Left ventricle myocardium inferior (tissue), 1 donor: ENCODE measurements at places on chromosomes 6 and 20.

GRCh38 chr6:118791499-118791898, 102.5 kb upstream of the ASF1A start:
- no peak for DNase-seq

- DNase-seq: no peak
Measured at GRCh38 chr6:157763129-157763903, 59.7 kb upstream of the SNX9 start.

- no peak for DNase-seq
Measured at GRCh38 chr6:110250058-110250457, 69.8 kb downstream of the CDC40 start.

GRCh38 chr6:89073014-89073620, 7.4 kb upstream of the PNRC1 start:
- DNase-seq: no peak

DNA sequence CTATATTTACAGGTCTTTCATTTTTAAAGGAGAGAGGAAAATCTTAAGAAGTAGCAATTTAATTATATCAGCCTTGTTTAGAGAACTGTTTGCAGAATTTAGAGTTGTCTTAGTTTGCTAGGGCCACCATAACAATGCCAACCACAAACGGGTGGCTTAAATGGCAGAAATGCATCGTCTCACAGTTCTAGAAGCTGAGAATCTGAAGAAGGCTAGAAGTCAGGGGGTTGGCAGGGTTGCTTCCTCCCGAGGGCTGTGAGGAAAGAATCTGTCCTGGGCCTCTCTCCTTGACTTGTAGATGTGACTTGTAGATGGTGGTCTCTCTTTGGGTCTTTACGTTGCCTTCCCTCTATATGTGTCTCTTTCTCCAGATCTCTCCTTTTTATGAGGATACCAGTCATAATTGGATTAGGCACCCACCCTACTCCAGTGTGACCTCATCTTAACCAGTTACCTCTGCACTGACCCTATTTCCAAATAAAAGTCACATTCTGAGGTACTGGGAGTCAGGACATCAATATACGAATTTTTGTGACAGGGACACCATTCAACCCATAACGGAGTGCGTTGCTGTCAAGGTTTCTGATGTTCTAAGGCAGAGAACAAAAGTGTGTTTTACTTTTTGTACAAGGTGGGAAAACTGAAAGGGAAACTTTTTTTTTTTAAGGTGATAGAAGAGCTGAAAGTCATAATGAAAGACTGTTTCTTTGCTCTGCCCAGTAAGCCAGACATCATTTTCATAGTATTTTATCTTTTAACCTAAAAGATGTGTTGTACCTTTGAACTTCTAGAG, 84.4 kb downstream of the SAMD3 start:
- DNase-seq: no peak

- DNase-seq: no peak
Measured at GRCh38 chr20:11323816-11324215, 593.9 kb upstream of the BTBD3 start.

DNA sequence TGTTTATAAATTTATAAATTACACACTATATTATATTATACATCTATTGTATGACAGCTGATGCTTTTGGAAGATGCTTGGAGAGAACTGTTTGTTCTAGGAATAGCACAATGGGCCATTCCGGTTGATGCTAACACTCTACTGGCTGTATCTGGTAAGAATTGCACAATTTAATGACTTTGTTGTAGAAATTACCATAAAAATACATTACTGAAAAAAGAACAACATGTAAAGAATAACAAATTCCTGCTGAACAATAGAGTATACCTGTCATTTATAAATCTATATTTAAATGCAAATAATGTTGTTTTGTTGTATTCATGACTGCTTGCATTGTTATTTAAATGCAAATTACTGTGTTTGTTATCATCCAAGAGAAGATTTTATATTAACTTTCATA, 14.4 kb downstream of the NR2E1 start:
- DNase-seq: no peak

GRCh38 chr6:149939909-149940671, 1.7 kb upstream of the ULBP2 start:
- DNase-seq: no peak

- no peak for DNase-seq
Measured at GRCh38 chr6:101422811-101423210, 29.3 kb downstream of the GRIK2 start.

GRCh38 chr6:53985366-53985765, 125.9 kb upstream of the MLIP start:
- DNase-seq: no peak

- no peak for DNase-seq
Measured at GRCh38 chr6:99132026-99132635, 184.4 kb upstream of the FBXL4 start.

DNA sequence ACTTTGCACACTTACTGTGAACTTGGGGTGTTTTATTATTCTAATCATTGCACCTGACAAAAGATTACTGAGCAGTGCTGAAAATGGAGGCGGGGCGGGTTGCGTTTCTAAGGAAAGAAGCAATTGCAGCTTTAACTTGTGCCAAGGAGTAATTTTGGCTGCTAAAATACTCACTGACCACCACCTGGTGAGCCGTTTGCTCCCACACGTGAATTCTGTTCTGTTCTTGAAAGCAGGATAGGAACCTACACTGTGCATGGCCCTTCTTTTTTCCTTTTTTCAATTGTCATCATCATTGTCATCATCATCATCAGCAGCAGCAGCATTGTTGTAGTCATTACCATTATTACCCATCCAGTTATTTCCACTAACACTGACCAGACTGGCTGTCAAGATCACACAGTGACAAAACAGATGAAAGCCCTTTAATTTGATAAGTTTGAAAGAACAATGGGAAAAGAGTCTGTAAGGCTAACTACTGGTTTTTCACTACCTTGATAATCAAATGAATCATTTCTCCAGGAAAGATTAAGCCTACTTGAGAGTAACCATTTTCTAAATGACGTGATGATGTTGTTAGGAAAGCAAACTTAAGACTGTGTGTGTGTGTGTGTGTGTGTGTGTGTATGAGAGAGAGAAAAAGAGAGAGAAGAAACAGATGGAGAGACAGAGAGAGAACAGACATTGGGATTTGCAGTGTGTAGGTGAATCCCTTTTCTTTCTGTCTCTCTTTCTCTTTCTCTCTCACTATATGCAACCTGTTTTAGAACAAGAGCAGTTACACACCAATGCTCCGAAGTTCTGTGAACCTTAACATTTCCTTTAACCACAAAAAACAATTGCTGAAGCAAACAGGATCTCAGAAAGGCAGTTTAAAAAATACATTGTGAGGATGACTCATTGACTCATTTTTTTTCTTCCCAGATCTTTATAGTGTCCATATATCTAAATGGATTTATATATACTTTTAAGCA, 3.8 kb downstream of the RIPOR2 start:
- DNase-seq: no peak

DNA sequence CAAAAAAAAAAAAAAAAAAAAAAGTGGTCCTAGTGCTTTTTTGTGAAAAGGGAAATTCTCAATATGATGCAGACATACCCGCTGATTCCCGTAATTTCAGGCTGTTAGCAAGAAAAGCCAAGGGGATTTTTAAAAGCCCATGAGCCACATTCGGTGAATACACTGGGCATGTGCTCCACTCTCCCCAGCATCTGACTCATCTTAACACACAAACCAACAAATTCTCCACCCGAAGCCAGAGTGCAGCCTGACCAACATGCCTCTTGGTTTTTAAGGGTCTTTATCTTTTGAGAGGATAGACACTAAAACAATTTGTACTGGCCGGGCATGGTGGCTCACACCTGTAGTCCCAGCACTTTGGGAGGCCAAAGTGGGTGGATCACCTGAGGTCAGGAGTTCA, 45.5 kb upstream of the CD83 start:
- DNase-seq: no peak

DNA sequence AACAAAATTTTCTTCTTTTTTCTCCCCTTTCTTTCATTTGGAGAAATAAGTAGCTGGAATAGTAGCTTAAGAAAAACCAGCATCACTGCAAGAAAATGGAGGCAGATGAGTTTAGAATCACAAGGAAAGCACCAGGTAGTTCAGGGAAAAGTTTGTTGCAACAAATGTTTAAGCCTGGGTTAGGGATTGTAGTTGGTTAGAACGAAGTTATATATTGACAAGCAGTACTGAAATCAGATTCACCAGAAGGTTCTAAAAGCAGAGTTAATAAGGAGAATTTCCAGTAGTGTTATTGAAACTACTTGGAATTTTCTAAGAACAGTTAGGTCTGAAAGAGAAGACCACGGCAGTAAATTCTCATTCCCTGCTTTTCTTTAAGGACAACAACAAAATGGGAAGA, 70.2 kb downstream of the BMP2 start:
- no peak for DNase-seq

- no peak for DNase-seq
Measured at GRCh38 chr20:48338717-48339116, 489.1 kb downstream of the PREX1 start.
